ENCODE measurements at places on chromosomes 12 and 14.

- DNase-seq, result no peak
Observed at GRCh38 chr14:32512813-32513212, 183.7 kb downstream of the AKAP6 start.

- DNase-seq, result no peak
Observed at GRCh38 chr14:55309154-55309553, 37.9 kb downstream of the FBXO34 start.

DNA sequence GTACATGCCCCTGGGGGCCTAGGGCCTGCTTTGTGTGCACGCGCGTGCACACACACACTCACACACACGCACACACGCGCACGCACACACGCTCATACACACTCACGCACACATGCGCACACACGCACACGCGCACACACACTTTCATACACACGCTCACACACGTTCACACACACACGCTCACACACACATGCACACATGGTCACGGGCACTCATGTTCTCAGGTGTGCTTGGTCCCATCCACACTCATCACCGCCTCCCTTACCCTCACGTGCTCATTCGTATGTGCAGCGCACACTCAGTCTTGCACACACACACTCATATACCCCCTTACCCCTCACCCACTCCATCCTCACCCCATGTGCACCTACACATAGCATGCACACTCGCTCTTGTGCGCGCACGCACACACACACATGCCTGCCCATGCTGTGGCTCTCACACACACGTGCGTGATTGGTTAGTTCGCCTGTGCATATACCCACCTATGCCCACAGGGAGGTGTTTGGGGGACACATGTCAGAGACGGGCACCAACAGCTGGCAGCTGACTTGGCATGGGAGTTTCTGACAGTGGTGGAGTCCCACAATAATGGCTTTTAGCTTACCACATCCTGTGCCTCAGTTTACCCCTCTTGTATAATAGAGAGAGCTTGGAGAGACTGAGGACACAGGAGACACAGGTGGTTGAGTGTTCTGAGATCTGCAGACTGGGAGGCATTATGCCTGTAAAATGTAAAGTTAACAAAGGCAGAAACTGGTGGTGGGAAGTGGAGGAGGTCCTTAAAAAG lies 28.7 kb downstream of the TSPAN9 start:
- no peak for DNase-seq

GRCh38 chr12:65977384-65977783 lies 153.1 kb downstream of the HMGA2 start:
- DNase-seq, result no peak

- no peak for DNase-seq
Observed at GRCh38 chr12:96239711-96240635, 45.8 kb downstream of the ELK3 start.

GRCh38 chr12:97306147-97306546 lies 156.5 kb upstream of the RMST start:
- DNase-seq, result no peak

GRCh38 chr12:18719922-18720510 lies 17.8 kb downstream of the PLCZ1 start:
- DNase-seq, result no peak

GRCh38 chr14:65517635-65518542 lies 105.4 kb downstream of the FUT8 start:
- DNase-seq, result no peak

- DNase-seq, result peak; percentile 20
Observed at GRCh38 chr14:106530423-106531107, 1004.2 kb downstream of the TMEM121 start.

Data from stimulated activated CD4-positive, alpha-beta T cell treated with anti-CD3 and anti-CD28 coated beads, Interleukin-12 subunit alpha, Interleukin-12 subunit beta, amount 100 ng/mL, for 4 hours (primary cell).